Caki2 (cell line): ENCODE measurements at places on chromosomes 3 and 15.

DNA sequence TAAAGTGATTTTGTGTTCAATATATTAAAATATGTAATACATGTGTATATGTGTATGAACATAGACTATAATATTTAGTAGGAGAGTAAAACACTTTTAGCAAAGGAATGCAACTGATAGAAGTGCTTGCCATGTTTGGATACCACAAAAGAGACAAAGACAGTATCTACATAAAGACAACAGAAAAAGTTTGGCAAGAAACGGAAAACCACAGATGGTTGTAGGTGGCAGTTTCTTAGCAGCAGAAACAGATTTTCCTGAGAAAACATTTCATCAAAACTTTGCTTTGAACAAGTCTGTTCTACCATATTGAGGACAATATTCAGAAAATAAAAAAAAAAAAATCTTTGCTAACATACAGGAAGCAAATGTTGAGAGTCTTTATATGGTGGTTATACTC is 1560.4 kb upstream of the GBE1 start:
- DNase-seq, result no peak

DNA sequence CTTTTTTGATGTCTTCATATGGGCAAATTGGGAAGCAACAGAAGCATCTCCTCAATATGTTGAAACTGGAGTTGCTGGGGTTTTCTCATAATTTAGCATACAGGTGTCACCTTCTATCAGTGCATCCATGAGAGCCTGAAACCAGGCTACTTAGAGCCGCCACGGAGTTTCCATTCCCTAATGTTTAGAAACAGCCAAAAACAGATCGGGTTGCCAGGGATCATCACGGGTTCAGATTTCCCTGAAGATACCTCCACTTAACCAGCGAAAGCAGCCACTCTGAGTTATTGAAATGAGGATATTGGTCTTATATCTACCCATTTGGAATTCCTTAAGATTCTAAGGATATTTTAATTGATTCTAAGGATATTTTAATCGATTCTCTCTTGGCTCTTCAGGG is 14.5 kb downstream of the TERB2 start:
- no peak for DNase-seq

DNA sequence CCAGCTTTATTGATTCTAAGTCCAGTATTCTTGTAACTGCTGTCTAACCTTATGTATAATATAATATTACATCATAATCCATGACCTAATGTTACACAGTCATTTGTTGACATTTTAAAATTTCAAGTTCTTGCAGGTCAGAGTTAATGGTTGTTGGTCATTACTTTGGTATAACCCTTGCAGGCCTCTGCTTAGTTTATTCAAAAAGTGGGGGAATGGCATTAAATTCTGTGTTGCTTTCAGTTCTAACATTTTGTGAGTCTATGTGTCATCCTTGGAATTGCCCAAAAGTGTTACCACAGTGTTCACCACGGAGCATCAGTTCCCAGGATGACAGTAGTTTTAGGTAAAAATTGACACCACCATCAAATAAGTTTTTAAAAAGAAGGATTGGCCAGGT is 174.8 kb upstream of the BCL6 start:
- no peak for DNase-seq

GRCh38 chr15:94443186-94443585 is 211.8 kb downstream of the MCTP2 start:
- no peak for DNase-seq

- DNase-seq, result peak; percentile 13
Measured at GRCh38 chr3:11452885-11453847, 181.0 kb downstream of the ATG7 start.

- peak; percentile 66 for DNase-seq
Measured at GRCh38 chr15:84654689-84655453, 788 bp upstream of the WDR73 start.

DNA sequence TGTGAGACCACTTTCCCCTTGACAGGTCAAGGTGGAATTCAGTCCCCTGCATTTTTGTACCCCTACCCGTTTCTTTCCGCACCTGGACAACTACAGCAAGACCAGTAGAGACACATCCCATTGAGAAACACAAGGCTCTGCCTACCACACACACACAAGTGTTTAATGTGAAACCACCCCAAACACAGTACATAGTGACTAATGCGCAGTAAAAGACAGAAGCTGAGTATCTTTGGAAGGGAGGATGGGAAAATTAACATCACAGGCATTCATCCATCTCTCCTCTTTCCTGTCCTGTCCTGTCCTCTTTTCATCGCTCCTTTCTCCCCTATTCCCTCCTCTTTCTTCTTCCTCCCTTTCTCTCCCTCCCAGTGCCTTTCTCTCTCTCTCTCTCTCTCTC is 64.8 kb downstream of the SCN11A start:
- no peak for DNase-seq

GRCh38 chr3:31534065-31534425 is 1.3 kb downstream of the STT3B start:
- DNase-seq, result no peak

DNA sequence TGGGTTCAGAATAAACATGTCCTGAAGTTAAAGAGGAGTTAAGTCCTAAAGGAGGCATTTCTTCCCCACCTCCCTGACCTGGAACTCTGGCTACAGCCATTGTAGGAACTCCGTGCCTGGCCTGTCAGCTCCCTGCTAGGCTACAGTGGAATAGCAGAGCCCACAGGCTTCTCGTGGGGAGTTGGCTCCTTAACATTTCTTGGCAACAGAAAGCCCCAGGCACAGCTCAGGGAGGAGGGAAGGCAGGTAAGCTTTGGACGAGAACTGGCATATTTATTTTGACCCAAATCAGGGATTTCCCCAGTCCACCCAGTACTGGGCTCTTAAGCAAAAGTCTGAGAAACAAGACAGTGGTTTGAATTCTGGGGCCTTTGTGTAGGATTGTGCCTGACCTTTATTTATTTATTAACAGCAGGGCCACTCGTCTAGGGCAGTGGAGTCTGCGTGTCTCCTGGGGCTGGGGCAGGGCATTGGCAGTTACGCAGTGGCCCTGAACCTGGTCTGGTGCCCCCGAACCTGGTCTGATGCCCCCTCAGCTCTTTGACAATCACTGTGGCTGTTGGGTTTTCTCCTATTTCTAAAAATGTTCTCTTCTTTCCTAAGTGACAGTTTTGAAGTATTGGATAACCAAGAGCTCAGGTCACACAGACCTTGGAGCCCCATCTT is 7.9 kb upstream of the ISG20 start:
- no peak for DNase-seq
